Cardiac ventricle fibroblast (primary cell): ENCODE measurements at places on chromosomes 7 and 10. TPM values are rescaled to one million over a fixed set of nuclear protein-coding genes. Genes with fewer than 3 reads are reported as not detected.

Gene GPR85
- total RNA-seq, result 0.39 and 0.50 TPM in 2 replicates

Gene GARS1
- 117 and 144 TPM in 2 replicates for total RNA-seq

Gene ANKRD30A
- not detected in 2 replicates for total RNA-seq

Gene SYT15B
- 0.12 TPM in 1 of 2 replicates, not detected in the other for total RNA-seq

Gene ZNF488
- total RNA-seq, result 0.06 TPM in 1 of 2 replicates, not detected in the other

Gene NPSR1
- not detected in 2 replicates for total RNA-seq

Gene INSYN2A
- total RNA-seq, result under 0.01 TPM in 1 of 2 replicates, not detected in the other

Gene SHLD2
- 14.4 TPM in 2 replicates for total RNA-seq

Gene TEX36
- not detected in 2 replicates for total RNA-seq

Gene RBP3
- not detected in 2 replicates for total RNA-seq

Gene SLC39A12
- total RNA-seq, result not detected in 2 replicates

Gene CLCN1
- not detected in 2 replicates for total RNA-seq

Gene AKR1C2
- 141 and 144 TPM in 2 replicates for total RNA-seq

Gene OGDHL
- 0.25 TPM in 1 of 2 replicates, not detected in the other for total RNA-seq

Gene MSS51
- total RNA-seq, result 0.68 and 0.94 TPM in 2 replicates

Gene ELFN1
- 0.68 and 1.1 TPM in 2 replicates for total RNA-seq

Gene PNLIP
- not detected in 2 replicates for total RNA-seq

Gene PRRT4
- 0.54 and 0.56 TPM in 2 replicates for total RNA-seq

Gene PAPSS2
- total RNA-seq, result 95.4 and 98.3 TPM in 2 replicates

Gene UCMA
- not detected in 2 replicates for total RNA-seq

Gene NPFFR1
- total RNA-seq, result not detected in 2 replicates

Gene DYNC1I1
- 1.6 and 1.9 TPM in 2 replicates for total RNA-seq

Gene NEBL
- 25.9 and 28.7 TPM in 2 replicates for total RNA-seq

Gene VWDE
- total RNA-seq, result not detected in 2 replicates

Gene GDF2
- total RNA-seq, result not detected in 2 replicates

Gene OPN4
- not detected in 2 replicates for total RNA-seq

Gene TAS2R41
- total RNA-seq, result not detected in 2 replicates

Gene CHST15
- total RNA-seq, result 15.0 and 17.1 TPM in 2 replicates

Gene SPACDR
- total RNA-seq, result 0.44 and 5.0 TPM in 2 replicates

Gene ACSL5
- 17.0 and 18.5 TPM in 2 replicates for total RNA-seq
